ENCODE measurements at places on chromosomes 6 and 20.

GRCh38 chr6:35231563-35231962 lies 17.8 kb downstream of the SCUBE3 start:
- no peak for DNase-seq

DNA sequence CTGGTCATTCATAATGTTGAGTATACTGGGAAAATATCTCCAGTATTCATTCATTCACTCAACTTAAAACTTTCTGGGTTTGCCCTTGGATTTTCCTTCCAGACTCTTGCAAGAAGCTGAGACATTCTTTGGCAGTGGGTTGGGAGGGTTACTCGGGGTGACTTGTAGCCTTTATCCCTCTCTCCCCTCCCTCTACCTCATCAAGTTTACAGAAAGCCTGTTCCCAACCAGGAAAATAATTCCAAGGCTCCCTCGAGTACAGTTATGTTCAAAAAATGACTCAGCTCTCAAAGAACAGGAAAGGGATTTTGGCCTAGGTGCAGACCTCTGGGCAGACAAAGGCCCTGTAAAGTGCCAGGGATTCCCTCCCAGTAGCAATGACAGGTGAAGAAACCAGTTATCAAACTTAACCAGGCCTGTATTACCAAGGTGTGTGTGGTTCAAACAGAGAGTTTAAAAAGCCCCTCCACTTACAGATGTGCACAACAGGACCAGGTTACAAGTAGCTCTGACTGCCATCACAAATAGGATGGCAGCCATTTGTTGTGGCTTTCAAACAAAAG lies 22.2 kb downstream of the FKBP1A start:
- no peak for DNase-seq

- DNase-seq = no peak
Measured at GRCh38 chr6:46490425-46491200, 636 bp downstream of the RCAN2 start.

DNA sequence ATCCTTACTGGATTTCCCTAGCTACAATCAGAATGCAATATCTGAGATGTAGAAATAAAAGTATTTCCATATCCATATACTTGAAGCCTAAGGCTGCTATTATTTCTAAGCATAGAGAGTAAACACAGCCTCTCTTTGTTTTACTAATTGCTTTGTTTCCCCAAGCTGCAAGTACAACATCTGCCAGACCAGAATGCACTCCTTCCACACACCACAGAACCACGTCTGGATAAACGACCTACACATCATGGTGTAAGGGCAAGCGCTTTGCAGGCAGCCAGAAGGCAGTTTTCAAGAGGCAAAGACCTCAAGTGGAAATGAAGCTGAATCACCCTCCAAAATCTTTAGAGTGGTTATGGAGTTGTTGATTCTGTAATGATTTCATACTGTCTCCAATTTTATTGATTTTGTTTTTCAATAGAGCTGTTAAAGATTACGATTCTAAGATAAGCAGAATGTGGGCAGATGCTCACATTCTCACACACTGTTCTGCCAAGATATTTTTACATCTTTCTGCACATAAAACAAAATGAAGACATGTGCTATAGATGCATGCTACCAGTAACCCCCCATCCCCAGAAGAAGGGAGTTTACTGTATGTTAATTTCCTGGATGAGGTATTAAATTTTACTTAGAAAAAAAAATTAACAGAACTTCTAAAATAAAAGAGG lies 88.8 kb downstream of the THEMIS start:
- DNase-seq = peak; percentile 22

DNA sequence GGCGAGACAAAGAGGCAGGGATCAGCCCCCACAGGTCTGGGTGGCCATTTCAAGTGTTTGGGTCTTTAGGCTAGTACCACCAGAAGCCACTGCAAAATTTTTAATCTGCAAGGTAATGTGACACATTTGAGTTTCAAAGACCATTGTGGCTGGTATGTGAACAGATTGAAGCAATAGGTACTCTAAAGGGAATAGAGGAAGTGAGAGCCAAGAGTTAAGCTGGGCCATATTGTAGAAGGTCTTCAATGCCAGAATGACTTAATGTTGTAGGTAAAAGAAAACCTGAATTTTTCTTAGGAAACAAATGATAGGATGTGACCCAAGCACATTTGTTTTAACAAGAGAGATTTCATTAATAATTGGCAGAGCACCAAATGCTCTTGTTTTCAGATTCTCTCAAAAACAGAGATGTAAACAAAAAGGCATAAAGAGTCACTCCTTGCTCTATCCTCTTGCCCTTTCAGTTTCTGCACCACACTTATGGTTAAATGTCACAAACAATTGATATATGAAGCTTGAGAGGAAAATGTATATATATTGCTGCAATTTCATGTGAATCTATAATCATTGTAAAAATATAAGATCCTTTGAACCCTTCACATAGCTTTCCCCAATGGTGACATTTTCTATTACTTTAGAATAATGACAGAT lies 307.1 kb upstream of the PLN start:
- DNase-seq = no peak

- no peak for DNase-seq
Measured at GRCh38 chr6:113414511-113414910, 442.6 kb upstream of the MARCKS start.

DNA sequence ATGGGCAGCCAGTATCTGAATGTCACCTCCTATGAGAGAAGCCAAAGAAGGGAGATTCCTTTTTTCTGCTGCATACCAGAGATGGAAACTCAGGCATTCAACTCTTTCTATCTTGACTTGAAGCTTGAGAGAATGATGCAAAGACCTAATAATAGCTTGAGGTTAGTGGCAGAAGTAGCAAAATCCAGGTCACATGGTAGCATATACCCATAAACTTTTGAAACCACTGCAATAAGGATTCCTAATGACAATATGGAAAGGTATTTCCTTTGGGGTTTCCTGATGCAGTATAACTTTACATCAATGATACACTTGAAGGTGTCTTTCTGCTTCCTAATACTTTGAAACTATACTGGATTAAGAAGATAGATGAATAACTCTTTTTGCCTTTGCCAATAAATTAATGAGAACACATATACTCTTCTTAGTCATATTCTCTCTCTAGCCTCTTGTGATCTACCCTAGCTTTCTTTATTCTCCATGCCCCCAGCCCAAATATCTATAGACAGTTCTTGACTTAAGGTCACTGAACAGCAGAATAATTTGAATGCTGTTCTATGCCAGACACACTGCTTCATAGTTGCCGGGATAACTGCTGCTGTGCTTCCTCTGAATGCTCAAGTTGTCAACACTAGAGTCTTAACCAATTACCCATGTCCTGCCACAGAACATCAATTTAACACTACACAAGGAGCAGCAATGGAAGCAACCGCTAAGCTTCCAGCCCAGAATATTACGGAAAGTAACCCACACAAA lies 155.5 kb upstream of the SIM1 start:
- DNase-seq = no peak

DNA sequence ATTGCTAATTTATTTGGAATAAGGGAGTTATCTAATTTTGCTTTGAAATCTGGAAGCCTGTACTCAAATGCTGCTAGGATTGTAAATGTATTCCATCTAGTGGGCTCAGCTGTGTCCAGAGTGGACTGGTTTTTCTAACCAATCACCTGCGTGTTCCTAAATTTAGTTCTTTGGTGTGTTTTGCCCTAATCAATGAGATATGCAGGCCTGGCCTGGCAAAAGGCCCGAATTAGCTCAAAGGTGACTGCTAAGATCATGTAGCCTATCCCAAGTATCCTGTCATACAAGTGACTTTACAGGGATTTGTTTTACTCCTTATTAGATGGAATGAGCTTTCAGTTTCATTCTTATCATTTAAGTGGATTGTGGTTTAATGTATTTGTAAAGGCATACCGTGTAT lies 51.3 kb upstream of the ARMC2 start:
- no peak for DNase-seq

DNA sequence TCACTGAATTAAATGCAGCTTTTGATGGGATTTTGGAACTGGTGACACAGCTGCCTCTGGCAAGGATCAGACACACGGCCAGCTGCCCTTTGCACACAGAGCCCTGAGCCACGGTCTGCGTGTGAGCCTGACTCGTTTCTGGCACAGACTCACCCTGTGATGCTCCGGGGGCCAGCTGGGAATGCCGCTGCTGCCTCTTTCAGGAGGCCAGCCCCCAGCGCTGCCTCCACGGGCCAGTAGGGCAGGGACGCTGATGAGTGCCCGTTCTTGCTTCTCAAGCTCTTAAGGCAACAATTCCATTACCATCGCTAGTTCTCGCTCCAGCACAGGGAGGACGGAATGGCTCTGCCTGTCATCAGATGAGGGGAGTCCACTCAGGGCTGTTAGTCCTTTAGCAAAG lies 61.6 kb downstream of the IRF4 start:
- DNase-seq = peak; percentile 44

DNA sequence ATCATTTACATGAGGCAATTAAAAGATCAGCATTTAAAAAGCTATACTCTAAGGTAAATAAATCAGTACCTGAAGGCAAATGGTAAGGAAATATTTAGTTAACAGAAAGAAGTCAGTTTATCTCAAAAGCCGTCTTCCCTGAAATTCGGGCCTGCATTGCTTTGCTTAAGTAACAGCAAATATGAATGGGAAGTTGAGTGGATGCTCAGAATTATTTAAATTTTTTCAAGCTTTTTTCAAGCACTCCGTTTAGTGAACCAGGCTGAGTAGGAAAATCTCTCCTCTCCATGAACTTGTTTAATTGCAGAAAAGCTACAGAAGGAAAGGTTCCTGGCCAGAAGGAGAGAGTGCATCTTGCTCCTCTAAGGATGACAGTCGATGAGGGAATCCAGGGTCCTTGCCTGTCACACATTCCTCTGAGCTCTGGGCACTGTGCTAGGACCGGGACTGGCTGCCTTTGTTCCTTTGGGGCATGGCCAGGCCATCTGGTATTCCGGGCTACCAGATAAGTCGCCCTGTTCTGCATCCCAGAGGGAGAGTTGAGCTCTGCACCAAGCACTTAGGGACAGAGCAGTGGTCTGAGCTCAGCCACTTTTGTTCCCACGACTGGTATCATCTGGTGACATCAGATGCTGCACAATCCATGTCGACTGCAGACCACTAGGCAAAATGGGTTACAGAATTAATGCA lies 77.6 kb downstream of the RIN2 start:
- DNase-seq = no peak

DNA sequence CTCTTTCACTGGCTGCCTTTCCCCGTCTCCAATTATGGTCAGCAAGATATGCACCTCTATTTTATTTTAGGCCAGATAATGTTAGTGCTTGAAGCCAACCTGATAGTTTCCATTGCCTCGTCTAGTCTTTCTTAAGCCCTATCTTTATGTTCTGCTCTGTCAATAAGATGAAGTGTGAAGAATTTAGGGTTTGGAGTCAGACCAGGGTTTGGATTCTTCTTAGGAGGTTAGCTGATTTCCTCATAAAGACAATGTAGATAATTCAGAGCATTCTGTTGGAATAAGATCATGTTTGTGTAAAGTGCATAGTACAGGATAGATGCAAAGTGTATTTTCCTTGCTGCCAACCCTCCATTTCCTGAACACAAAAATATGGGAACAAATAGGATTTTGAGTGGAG lies 43.8 kb downstream of the PKIB start:
- DNase-seq = no peak

- no peak for DNase-seq
Measured at GRCh38 chr6:116447052-116447451, 14.1 kb upstream of the CALHM6 start.

GRCh38 chr20:52405986-52406385 lies 214.4 kb upstream of the ZFP64 start:
- no peak for DNase-seq

Data from NCI-H2081 (cell line).